ENCODE measurements at places on chromosomes 12 and 14.

- no peak for DNase-seq
Measured at GRCh38 chr14:36521598-36522345, 1.7 kb upstream of the NKX2-1 start.

DNA sequence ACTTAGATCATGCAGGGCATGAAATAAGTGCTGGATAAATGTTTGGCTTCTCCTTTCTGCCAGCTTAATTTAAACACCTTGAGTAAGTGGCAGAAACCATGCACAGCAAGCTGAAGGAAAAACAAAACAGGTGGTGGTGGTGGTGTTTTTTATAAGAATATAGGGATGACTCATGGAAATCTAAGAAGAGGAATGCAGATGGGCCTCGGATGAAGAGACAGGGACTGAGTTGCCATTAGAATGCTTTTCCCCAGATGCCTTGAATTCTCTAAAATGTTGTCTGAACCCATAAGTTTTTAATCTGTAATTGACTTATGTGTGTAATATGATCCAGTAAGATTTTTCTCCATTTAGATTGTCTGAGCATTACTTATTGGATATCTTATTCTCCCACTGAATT is 93.1 kb upstream of the ZDHHC17 start:
- DNase-seq = peak; percentile 87

GRCh38 chr14:51860164-51860824 is at the start of gene GNG2:
GNG2 (plus strand) TSS chr14:51860612; CDS start chr14:51950679, 90,067 bp downstream.
- no peak for DNase-seq

DNA sequence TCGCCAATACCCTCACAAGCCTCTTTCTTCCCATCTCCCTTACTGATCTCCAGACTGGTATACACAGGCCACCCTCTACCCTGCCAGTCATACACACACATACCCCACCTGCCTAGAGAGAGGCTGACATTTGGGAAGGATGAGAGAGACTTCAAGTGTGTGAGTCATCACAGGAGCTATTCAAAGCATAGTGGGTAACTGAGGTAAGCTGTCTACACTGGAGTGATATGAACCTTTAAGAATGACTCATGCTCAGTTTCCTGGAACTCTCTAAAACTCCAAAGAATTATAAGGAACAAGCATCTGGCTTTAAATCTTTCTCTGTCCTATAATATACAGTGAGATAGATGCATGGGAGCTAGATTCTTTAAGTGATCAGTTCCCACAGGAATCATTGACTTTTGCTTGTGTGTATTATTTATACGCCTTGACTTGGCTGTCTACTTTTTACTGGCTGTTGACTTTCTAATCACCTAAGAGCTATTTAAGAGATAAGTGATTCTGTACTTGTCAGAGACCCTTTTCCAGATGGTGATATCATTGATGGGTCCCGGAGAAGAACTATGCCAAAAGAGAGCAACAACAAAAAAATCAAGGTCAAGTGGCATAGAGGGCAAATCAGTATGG is 5.8 kb downstream of the IGF1 start:
- DNase-seq = no peak

GRCh38 chr12:67501362-67501761 is 147.2 kb upstream of the DYRK2 start:
- DNase-seq = no peak

DNA sequence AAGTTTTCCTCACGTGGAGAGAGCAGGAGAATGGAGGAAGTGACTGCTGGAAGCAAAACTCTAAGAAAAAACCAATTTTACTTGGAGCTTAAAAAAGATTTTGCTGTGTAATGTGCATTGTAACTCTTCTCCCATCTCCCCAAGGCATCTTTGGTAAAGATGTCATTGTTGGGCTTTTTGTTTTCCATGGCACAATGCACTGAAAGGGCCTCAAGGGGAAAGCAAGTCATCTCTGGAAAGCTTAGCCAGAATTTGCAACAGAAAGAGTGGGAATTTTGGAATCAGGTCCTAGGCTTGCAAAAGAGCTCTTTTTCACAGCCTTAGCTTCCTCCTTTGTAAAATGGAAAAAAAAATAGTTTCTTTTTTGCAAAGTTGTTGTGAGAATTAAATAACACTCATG is 7.9 kb upstream of the PPM1A start:
- no peak for DNase-seq

- DNase-seq = peak; percentile 20
Measured at GRCh38 chr14:77641534-77642341, 25.3 kb upstream of the SPTLC2 start.

DNA sequence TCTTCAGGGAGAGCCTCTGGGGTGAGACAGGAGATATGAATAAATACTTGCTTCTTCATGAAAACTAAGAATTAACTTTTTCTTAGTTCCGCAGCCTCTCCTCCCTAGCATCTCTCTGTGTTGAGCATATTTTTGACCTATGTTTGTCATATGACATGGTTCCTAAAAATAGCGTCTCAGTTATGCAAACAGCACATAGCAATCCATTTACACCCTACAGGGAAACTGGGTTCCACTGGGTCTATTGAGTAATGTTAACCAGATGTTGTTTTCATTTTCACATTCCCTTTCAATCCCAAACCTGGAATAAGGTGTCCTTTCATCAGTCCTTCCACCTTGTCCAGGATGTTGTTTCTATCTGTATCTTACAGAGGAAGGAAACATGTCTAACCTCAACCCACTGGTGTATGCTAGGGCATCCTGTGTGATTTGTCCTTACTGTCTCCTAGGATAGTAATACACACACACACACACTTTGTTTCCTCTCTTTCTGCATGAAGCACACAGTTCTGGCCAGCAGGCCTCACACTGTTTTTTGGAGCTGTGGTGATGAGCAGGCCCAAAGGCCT is 1543.5 kb downstream of the AACS start:
- no peak for DNase-seq

DNA sequence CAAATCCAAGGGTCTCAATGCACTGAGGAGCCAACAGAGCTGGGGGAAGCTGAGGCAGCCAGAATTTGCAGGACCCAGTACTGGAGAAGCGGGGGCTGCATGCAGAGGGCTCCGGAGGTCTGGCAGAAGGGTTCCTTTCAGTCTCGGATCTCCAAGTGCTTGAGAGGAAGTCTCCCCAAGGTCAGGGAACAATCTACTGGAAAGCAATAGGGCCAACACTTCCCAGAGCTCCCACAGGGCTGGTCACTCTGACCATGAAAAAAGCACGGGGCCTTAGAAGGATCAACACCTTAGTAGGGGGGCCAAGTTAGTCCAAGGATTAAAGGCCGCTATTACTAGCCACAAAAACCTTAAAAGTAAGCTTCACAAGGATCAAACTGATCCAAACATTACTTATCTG is 31.7 kb downstream of the SPPL3 start:
- DNase-seq = no peak

GRCh38 chr12:44405297-44405696 is 470.8 kb downstream of the NELL2 start:
- no peak for DNase-seq

DNA sequence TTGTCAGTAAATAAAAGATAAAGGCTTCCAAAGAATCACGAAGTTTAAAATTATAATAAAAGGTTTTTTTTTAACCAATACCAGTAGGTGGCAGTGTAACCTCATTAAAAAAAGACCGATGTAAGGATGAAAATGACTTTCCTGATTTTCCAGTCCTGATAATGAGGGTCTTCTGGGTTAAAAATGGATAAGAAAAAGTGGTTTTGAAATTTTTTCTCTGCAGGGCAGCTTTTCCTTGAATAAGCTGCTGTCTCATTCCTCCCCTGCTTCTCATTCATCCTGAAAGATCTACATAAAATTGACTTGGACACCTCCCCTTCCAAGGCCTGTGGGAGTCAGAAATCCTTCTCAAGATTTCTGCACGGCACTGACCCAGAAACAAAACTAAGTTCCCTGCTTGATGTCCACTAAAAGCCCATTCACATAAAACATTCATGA is 58.9 kb upstream of the FBXO33 start:
- DNase-seq = peak; percentile 16

GRCh38 chr14:66649498-66649897 is 141.6 kb downstream of the GPHN start:
- no peak for DNase-seq

DNA sequence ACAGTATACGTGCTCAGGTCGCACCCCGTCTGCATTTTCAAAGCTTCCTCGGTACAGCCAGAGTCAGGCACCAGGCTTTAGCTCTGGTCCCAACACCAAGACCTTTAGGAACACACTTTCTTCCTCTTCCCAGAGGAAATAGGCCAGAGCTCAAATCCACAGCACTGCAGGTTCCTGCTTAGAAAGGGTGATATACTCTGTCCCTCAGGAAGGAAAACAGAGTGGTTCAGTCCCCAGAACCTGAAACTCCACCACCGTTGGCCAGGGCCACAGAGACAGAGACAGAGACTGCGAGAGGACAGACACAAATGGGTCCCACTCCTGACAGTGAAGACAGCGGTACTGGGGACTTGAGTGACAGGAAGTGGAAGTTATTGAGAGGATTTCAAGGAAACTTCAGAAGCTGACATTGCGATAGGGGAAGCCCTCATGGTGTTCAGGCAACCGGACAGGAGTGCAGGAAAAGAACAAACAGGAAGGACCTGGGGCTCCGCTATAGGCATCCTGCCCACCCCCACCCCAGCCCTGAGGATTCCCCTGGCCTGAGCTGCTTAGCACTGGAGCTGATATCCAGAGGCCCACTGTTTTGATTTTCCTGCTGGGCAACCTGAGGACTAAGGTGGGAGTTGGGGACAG is 5.5 kb upstream of the KRT8 start:
- no peak for DNase-seq

- no peak for DNase-seq
Measured at GRCh38 chr14:65792208-65792905, 379.8 kb downstream of the FUT8 start.

GRCh38 chr12:120562906-120563305 is 18.3 kb downstream of the POP5 start:
- no peak for DNase-seq

DNA sequence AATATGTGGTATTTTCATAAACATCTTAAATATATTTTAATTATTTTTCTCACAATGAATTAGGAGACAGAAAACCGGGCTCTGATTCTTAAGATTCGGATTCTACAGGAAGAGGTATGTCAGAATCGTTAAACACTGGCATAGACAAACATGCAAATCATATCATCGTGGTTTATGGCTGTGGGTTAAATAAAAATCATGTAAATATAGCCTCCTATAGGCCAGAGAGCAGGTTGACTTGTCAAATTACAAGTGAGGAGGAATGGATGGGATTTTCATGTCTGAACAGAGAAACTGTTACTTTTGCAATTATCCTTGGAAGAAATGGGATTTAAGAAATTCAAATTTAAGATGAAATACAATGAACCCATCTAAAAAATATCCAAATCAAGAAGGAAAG is 74.9 kb upstream of the BCAT1 start:
- DNase-seq = no peak

- DNase-seq = no peak
Measured at GRCh38 chr12:41053046-41053445, 135.1 kb upstream of the PDZRN4 start.

DNA sequence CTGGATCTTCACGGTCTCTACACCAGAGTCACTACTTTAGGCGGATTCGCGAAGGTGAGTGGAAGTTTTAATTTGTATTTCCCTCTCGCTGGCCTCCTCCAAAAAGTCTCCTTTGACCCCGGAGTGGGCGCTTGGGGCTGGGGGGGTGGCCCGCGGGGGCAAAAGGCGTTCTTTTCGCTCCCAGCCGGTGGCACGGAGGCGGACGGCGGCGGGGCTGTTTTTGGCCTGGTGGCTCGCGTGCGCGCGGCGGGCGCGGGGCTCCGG is 510 bp downstream of the ARID2 start:
- no peak for DNase-seq

All from fibroblast of skin of left quadriceps (primary cell).